Stimulated activated CD4-positive, alpha-beta T cell treated with anti-CD3 and anti-CD28 coated beads, Interleukin-4, amount 100 ng/mL, for 1 hour (primary cell): ENCODE measurements at places on chromosomes 3 and 15.

- DNase-seq: no peak
These were observed 629.2 kb upstream of the NAALADL2 start for GRCh38 chr3:174229916-174230315.

- no peak for DNase-seq
These were observed 13.4 kb upstream of the CDAN1 start for GRCh38 chr15:42750306-42750705.

DNA sequence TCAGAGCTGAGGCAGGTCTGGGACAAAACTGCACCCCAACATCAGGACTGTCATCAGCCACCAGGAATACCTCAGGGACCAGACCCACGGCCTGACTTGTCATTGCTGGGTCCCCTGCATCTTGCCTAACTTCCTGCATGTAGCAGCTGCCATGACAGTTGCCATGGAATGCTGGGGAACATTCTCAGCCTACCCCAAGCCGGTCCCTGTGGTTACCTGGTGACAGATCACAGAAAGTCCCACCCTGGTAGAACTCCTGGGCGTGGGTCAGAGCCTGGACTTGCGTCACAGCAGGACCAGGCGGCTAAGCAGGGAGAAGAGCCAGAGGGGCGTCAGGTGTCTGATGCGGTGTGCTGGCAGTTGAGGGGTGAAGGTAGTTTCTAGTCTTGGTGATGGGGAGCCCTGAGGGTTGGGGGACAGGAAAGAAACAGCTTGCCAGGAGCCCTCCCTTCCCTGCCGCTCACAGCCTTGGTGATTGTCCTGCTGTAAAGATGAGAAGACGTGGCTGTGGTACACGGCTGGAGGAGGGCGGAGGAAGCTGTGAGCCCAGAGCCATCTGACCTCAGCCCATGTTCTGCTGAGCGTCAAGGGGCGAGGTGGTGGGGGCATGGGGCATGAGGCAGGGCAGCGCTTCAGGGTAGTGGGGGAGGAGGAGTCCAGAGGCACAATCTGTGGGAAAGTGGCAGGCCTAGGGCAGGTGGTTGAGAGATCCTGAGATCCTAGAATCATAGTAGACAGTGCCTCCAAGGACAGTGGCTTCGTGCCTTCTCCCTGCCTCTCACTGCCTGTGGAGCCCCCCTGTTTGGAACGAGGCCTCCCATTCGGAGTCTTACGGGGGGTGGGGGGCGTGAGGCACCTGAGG is 5.4 kb downstream of the H1-8 start:
- no peak for DNase-seq

DNA sequence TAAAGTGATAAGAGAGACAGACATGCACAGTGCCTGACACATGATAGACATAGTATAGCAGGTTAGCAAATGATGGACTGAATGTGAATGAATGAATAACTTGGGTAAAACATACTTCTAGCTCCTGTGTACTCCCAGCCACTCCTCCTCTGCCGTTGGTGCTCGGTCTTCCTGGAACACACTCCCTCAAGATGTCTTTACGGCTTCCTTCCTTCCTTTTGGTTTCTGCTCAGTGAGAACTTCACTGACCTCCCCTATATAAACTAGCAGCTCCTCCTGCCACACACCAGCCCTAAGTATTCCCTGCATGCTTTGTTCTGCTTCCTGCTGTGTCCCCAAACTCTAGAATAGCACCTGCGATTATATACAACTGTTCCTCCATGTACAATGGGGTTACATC is 50.2 kb downstream of the RAD54L2 start:
- DNase-seq: no peak

DNA sequence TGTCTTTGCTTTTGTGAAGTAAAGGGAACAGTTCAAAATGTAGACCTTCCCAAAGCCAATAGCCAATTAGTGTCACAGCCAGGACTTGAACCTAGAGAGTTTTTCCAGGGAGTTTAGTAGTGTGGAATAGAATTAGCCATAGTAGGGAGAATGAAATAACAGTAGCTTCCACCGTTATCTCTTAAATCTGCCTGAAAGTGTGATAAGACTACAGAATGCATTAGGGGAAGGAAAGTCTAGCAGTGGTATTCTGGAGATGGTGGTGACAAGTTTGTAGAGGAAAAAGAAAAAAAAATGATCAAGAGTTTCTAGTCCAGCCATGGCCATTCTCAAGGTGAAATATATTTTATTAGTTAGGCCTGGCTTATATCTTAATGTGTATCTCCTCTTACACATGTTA is 13.8 kb downstream of the ATP11B start:
- no peak for DNase-seq

DNA sequence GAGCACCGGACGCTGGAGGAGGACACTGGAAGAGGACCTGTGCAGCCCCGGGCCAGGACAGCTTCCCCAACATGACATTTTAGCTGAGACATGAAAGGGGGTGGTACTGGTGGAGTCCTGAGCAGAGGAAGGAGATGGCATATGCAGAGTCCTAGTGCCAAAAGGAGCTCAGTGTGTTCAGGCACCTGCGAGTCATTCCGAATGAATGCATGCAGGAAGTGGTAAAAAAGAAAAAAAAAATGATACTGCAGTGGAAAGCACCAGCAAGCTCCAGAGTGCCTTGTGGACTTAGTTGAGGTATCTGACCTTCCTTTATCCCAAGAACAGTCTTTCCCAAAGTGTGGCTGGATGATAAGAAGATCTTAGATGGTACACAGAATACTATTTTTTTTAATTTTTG is 6.6 kb upstream of the ZNF148 start:
- DNase-seq: no peak

DNA sequence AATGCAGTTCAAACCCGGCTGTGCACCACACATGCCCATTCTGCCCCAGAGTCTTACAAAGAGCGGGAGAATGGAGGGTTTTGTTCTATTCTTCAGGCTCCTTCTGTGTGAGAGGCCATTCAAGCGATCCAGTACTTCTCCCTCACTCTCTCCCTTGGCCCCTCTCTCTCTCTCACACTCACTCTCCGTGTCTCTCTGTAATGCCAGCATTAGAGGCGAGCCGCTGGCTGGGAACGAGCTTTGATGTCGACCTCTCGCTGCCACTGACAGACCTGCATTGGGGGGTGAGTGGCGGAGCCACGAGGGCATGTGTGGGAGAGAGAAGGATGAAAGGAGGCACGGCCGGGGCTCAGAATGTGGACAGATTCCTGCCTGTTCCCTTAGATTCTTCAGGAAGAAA is 231.7 kb upstream of the ARRDC4 start:
- no peak for DNase-seq

- no peak for DNase-seq
These were observed 3.3 kb upstream of the SLC22A14 start for GRCh38 chr3:38278841-38279240.

- no peak for DNase-seq
These were observed 39.2 kb downstream of the ATP2B2 start for GRCh38 chr3:10466186-10466585.

DNA sequence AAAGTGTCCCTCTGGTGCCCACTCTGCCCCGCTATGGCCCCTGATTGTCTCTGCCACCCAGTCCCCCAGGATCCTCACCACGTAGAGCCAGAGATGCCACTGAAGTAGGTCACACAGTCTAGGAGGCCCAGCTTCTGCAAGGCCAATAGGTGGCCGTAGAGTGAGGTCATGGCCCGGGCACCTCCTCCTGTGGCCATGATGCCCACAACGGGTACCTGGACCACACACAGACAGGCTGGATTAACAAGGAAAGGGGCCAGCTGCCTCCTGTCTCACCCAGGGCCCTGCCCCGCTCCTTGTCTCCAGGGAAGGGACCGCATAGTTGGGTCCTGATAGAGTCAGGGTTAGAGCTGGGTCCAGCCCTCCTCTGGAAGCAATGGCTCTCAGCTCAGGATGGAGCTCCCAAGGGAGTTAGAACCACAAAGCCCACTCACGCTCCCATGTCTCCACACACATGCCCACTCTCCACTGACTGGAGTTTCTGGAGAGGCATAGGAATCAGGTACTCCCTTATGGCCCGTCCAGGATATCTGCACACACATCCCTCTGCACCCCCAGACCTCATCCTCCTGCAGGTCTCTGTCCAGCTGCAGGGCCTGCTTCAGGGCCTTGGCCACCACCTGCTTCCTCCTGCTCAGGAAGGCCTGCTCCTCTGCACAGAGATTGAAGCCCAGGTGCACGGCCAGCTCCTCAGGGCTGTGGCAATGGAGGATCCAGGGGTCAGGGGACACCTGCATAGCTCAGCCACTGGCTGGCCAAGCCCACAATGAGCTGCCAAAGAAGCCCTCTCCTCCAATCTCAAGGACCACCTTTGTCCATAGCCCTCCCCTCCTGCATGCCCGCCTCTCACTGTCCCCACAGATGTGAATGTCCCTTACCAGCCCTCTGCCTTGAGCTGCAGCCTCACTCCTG is 13.2 kb downstream of the PLA2G4D start:
- no peak for DNase-seq

- DNase-seq: no peak
These were observed 1.9 kb upstream of the MEX3B start for GRCh38 chr15:82047453-82048400.

DNA sequence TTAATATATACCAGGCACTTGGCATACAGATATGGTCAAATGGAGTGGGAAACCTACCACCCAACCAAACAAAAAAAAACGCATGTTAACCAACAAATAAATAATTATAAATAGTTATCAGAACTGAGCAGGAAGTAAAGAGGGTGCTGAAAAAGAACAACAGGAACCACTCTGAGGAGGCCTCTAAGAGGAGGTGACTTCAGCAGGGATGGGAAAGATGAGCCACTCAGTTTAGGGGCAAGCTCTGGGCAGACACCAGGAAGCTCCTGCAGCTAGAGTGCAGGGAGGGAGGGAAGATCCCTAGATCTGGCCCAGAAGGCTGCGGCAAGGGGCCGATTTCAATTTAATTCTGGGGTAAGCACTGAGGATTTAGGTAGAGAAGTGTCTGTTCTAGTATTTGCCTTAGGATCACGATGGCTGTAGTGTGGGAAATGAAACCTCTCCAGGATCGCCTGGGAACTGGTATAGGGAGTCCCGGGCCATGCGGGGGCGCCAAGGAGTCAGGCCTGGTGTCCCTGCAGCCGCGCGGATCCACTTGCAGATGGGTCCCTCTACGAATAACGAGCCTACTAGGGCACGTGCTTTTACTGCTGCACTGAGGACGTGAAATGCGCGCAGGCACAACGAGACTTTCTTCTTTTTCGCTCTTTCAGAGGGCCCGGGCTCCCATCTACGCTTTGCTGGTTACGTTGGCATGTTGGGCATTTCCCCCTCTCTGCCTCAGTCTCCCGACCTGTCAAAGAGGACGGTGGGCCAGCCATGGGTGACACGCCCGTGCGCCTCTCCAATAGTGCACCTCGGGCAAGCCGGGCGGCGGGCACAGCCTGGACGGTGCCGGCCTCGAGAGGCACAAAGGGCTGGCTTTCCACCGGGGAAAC is 1.5 kb upstream of the LIMD1 start:
- DNase-seq: peak; percentile 62

- no peak for DNase-seq
These were observed 1.5 kb downstream of the CORO2B start for GRCh38 chr15:68580026-68580882.

- DNase-seq: no peak
These were observed 97.4 kb upstream of the PLXND1 start for GRCh38 chr3:129703913-129704312.

DNA sequence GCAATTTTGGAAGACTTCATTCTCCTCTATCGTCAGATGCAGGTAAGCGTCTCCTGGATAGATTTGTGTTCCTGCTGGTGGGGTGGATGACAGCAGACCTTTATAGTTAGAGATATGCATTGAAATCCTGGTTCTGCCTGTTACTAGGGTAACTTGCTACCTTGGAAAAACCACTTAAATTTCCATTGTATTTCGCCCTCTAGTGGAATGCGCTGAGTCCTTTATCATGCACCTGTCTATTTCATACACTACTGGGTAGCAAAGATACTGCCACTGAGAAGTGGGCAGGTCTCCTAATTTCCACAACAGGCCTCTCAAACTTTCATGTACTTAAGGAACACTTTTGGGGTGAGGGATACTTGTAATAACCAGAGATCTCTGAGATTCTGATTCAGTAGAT is 209.5 kb upstream of the SUCLG2 start:
- DNase-seq: no peak

DNA sequence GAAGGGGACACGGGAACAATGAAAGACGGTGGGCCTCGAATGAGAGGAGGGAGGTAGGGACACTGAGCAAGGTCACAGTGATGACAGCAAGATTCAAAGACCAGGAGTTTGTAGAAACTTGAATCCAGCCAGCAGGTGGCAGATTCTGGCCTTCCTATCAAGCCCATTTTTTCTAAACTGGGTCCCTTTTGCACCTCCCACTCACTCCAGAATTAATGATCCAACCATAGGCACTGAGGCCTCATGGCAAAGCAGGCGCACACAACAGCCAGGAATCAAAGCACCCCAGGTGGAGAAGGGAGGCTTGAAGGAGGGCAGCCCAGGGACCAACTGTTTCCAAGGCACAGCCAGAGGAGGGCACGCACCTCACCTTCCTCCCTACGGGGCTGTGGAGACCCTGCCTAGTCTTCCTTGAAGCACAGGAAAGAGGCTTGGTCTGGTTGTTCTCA is 90.2 kb downstream of the ANP32A start:
- DNase-seq: peak; percentile 6

DNA sequence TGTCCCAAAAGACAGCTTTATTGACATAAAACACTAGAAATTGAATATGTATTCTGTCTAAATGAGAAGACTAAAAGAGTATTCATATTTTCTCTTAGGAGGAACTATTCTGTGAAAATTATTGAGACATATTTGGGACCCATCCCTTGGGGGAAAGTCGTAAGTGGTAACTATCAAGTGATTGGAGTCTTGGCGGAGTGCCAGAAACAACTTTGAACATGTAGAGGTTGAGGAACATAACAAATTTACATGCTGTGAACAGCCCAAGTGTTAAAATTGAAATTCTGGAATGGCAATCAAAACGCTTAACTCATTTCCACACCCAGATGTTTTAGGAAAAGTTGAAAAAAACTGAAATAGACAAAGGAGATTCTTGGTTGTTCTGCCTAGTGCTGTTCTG is 1034.6 kb downstream of the NSUN3 start:
- no peak for DNase-seq

GRCh38 chr3:120114376-120114775 is 20.1 kb upstream of the GSK3B start:
- DNase-seq: no peak

DNA sequence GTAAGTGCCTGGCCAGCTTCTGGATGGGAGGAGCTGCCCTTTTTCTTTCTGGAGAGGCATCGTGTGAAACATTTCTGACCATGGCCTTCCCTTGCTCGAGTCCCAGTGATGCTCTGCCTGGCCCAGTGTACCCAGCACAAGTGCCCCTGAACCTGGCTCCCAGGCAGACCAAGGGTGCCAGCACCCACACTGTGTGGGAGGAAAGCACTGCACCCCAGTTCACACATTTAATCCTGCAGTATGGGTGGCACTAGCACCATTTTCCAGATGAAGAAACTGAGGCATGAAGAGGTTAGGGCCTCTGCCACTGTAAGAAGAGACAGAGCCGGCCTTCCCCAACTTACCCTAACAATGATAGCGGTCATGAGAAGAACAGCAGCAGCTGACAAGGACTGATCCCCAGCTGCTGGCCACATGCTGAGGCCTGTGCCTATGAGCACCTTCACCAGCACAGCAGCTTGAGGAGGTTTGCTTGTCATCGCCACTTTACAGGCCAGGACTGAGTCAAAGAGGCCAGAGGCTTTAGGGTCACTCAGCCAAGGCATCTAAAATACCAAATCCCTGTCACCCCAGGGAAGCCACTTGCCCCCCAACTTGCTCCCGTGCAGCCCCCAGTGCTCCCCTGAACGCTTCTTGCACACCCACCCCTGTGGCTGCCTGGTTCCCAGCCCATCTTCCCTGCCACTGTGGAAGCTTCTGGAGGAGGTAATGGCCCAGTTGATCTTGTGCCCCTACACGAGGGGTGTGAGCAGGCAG is 15.0 kb downstream of the PRR23E start:
- no peak for DNase-seq

GRCh38 chr3:133442518-133442917 is 42.7 kb downstream of the BFSP2 start:
- DNase-seq: no peak
